Natural killer cell treated with Interleukin-12 subunit alpha and Interleukin-12 subunit beta and Interleukin-15 and Interleukin-18, amount 100 ng/mL, for 72 hours (primary cell): ENCODE measurements at places on chromosomes 12 and 14. TPM values are rescaled to one million over a fixed set of nuclear protein-coding genes. Genes with fewer than 3 reads are reported as not detected.

Gene CFAP251
- total RNA-seq: 2.9 TPM

- DNase-seq: no peak
Measured at GRCh38 chr12:67069451-67070306, 199.5 kb upstream of the CAND1 start.

Gene IL23A
- 1.3 TPM for total RNA-seq

Gene MSRB3
- total RNA-seq: 1.2 TPM

Gene CABP1
- 0.24 TPM for total RNA-seq

DNA sequence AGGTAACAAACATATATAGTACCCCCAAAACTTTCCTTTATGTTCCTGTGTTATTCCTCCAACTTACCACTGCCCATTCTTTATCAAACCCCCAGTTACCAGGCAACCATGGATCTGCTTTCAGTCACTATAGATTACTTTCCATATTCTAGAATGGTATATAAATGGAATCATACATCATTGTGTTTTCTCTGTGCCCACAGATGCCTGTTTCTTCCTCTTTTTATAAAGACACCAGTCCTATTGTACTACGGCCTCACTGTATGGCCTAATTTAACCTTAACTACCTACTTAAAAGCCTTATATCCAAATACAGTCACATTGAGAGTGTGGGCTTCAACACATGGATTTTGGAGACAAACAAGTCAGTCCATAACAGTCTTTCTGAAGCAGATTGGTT lies 2.6 kb downstream of the TAS2R14 start:
- DNase-seq: no peak

- DNase-seq: no peak
Measured at GRCh38 chr12:68261896-68262295, 8.5 kb upstream of the IL22 start.
